ENCODE measurements at places on chromosomes 3 and 15.

- no peak for DNase-seq
Observed at GRCh38 chr3:151230646-151231045, 27.6 kb upstream of the GPR171 start.

DNA sequence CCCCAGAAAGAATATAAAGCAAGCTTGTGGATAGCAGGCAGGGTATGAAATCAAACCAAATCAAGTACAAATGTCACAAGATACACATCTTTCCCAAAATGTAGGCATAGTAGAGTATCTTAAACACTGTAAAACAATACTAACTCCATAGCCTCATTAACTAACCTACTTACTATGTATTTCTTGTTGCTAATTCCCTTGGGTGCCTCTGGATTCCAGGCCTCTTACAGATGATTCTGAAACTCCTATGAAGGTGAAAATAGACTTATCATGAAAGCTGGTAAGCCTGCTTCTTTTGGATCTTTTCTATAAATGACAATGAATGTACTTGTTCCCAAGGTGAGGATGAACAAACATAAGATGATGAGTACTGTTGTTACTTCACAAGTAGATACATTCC is 93.8 kb downstream of the FRMD5 start:
- DNase-seq = peak; percentile 56

DNA sequence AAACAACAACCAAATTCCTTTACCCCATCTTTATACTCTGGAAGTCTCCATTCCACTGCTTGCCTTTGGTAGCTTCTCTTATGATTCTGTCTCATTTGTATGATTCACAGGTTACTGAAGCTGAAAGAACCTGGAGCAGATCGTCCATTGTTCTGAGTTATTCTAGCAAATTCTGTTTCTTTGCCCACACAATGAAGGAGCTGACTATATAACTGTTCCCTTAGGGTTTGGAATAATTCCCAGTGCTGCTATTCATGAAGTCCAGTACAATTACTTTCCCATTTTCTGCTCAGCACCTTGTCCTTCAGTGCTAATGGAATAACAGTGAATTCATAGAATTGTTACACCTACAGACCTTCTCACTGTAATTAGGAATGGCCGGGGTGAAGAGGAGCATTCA is 167.8 kb downstream of the CHST2 start:
- no peak for DNase-seq

DNA sequence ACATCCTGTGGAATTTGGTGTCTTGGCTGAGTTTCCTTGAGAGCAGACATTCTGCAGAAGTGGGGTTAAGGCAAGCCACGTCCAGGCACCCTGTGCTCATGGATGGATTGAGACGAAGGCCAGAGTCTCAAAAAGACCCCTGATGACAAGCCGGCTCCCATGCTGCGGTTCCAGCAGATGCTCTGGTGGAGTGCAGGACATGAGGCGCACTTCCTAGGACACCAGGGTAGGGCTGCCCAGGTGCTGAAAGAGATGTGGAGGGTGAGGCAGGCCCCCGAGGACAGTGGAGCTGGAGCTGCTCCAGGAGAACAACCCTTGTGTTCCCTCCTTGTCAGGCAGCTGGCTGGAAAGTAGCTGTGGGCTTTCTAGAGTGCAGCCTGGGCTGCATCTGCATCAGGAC is 81.0 kb downstream of the ASB7 start:
- DNase-seq = no peak

- DNase-seq = peak; percentile 72
Observed at GRCh38 chr15:34726406-34727100, 28.2 kb downstream of the GJD2 start.

- no peak for DNase-seq
Observed at GRCh38 chr15:66167854-66168253, 85.7 kb downstream of the MEGF11 start.

GRCh38 chr3:112640276-112640929 is 540 bp downstream of the CCDC80 start:
- peak; percentile 82 for DNase-seq

GRCh38 chr3:37625690-37626360 is 235.9 kb upstream of the CTDSPL start:
- peak; percentile 45 for DNase-seq

GRCh38 chr15:37516621-37517020 is 416.3 kb upstream of the MEIS2 start:
- DNase-seq = no peak

- no peak for DNase-seq
Observed at GRCh38 chr3:132654721-132655120, 4.9 kb downstream of the ACAD11 start.

DNA sequence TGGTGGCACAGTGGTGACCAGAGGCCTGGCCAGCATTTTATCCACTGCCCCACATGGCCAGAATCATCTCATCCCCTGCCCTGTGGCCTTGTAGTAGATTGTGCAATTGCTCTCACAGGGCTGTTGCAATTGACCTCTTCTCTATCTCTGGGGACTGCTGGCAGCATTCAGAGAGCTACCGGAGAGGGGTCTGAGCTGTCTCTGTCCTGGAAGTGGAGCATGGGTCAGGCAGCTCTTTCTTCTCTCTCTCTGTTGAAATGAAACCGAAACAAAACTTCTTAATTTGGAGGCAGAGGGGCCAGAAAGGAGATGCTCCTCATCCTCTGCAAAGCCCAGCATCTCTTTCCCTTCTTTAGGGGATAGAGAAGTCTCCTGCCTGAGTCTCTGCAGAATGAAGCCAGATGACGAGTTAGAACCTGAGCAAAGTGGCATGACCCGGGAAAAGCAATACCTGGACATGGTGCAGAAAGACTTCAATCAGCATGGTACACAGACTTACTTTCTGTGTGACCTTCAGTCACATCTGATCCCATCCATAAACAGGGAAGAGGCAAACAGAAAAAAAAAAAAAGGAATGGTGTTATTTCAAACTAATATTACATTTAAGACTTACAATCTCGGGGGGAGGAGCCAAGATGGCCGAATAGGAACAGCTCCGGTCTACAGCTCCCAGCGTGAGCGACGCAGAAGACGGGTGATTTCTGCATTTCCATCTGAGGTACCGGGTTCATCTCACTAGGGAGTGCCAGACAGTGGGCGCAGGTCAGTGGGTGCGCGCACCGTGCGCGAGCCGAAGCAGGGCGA is 144.5 kb upstream of the BCL6 start:
- DNase-seq = no peak

DNA sequence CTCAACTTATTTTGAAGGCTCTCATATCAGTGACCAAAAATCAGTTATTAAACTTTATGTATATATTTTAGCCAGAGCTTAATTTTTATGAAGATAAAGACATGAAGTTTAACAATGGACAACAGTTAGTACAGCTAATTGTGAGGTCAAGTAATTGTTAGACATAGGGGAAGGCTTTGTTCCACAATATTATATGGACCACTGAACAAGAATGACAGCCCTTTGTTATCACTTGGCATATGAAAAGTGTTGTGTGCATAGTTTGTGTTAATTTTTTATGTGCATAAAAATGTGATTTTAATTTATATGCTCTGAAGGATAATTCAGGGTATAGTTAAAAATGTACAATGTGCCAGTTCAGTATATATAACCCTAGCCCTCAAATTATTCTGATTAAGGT is 12.0 kb downstream of the DNAJC19 start:
- DNase-seq = no peak

- peak; percentile 25 for DNase-seq
Observed at GRCh38 chr3:127959041-127959440, 44.0 kb downstream of the KBTBD12 start.

- DNase-seq = peak; percentile 18
Observed at GRCh38 chr15:78536134-78536533, 4.1 kb upstream of the PSMA4 start.

DNA sequence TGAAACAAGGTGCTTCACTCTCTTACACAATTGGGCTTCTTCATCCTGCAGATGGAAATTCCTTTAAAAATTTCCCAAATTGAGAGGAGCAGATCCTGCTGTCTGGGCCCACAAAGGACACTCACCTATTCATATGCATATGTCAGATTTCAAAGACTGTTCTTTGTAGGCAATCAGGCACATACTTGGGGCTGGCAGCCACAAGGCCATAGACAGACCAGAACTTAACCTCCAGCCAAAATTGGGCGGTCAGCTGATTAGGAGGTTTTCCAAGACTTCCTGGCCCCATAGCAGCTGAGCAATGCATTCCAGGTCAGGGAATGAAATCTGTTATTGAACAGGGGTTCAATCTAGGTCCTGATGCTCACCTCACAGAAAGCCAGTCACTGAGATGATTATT is 15.0 kb upstream of the HPS3 start:
- DNase-seq = no peak

GRCh38 chr3:132537297-132537696 is 59.8 kb upstream of the ACKR4 start:
- DNase-seq = no peak

DNA sequence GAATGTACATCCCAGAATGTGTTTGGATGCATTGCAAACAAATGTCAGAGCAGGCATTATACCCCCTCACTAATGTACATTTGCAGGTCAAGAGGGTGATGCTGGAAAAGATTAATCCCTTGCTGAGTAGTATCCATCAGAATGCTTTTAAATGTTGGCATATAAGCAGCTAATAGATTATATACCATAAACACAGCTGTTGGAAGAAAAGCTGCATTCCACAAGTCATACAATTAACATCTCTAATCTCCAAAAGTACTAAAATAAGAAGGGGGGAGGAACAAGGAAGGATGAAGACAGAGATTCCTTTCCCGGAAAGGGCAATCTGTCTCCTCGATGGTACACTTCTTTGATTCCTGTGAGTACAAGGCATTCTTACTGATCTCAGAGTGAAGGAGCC is 445.7 kb upstream of the CDIN1 start:
- DNase-seq = peak; percentile 52

Data from fibroblast of skin of right biceps (primary cell).